ENCODE measurements at places on chromosomes 2 and 18.

GRCh38 chr2:221590861-221591365, 18.8 kb upstream of the EPHA4 start:
- no peak for DNase-seq

- DNase-seq = no peak
Observed at GRCh38 chr2:207706936-207707860, 4.2 kb upstream of the CCNYL1 start.

DNA sequence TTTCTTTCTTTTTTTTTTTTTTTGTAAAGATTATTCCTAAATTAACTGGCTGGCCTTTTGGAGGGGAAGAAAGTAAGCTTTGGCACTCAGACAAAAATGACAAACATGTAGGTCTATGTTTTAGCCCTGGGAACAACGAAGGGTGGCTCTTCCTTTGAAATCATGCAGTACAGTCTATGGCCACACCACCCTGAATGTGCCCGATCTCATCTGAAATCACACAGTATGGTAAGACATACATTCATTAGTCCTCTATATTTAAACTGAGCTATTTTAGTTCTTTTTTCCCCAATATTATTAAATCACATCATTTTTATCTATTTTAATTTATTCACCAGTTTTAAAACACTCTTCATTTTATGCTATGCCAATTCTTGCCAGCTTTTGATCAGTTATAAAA, 48.2 kb downstream of the PLA2R1 start:
- DNase-seq = no peak

GRCh38 chr2:18435426-18436037, 124.9 kb downstream of the RDH14 start:
- peak; percentile 13 for DNase-seq

DNA sequence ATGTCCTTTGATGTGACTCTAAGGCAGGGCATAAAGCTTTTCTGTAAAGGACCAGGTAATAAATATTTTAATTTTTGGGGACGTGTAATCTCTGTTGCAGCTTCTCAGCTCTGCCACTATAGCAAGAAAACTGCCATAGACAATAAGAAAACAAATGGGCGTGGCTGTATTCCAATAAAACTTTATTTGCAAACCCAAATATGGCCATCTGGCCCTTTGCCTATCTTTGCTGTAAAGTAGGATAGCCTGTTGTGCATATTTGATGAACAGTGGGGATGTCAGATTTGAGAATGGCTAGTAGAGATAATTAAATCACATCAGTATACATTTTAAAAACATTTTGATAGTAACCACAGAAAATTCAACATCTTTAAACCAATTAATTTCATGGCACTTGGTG, 95.6 kb upstream of the NOSTRIN start:
- no peak for DNase-seq

- no peak for DNase-seq
Observed at GRCh38 chr18:13710414-13710831, 15.9 kb downstream of the FAM210A start.

DNA sequence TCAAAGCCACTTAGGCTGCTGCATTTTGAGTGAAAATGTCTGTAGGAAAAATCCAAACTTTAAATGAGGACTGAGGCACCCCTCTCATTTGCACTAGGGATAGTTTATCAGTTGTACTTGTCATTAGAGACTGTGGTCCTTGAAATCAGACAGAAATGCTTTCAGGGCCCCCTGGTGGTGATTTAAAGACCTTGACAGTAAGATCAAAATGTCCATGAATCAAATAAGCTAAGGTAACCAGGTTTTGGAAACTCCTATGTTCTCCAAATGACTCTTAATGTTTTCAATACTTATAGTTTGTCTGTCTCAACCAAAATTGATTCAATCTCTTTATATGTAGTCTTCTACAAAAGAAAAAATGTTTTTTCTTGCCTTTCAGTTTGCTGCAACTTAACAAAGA, 28.8 kb upstream of the DDX18 start:
- no peak for DNase-seq

DNA sequence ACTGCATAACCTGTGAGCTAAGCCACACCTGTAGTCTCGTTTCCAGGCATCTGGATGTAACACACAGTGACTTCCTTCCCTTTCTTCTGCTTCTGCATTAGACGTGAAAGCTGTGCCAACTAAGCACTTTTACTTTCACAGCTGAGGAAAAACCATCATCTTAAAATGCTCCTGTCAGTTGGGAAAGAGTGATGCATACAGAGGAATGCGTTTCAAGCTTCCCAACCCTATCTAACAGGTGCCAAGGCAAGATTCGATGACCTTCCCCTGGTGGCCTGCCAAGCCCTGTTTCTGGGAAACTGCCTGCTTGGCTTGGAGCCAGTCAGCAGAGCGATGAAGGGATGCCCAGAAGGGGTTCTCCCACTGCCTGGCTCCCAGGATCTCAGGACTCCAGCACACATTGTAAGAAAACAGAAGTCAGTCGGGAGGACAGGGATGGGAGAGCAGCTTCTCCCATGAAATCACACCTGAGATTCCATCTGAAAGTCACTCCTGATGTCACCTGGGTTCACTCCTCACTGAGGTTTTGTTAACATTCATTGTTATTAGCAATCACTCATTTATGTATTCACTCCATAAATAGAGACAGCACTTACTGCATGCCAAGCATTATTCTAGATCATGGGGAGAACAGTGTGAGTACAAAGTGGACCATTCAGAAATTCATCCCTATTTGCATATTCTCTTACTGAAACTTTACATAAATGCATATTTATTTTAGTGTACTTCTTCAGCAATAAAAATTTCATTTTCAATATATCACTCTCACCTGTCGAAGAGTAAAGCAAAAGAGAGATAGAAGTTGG, 64.1 kb downstream of the DTNA start:
- DNase-seq = no peak

DNA sequence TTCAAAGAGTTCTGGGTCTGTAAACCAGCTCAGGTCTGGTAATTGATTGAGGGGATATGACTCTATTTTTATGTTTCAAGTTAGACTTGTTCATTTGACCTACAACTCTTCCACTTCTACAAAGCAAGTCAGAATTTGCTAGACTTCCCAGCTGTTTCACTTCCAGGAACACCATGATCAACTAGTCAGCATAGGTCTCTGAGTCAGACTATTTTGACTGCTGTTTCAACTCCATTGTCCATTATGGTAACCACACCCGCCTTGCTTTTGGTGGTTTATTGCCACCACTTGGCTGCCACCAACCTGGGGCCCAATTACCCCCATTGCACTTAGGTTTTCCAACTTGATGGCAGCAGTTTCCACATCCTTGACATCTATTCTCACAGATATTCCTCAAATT, 116.6 kb downstream of the LAMA3 start:
- DNase-seq = no peak

DNA sequence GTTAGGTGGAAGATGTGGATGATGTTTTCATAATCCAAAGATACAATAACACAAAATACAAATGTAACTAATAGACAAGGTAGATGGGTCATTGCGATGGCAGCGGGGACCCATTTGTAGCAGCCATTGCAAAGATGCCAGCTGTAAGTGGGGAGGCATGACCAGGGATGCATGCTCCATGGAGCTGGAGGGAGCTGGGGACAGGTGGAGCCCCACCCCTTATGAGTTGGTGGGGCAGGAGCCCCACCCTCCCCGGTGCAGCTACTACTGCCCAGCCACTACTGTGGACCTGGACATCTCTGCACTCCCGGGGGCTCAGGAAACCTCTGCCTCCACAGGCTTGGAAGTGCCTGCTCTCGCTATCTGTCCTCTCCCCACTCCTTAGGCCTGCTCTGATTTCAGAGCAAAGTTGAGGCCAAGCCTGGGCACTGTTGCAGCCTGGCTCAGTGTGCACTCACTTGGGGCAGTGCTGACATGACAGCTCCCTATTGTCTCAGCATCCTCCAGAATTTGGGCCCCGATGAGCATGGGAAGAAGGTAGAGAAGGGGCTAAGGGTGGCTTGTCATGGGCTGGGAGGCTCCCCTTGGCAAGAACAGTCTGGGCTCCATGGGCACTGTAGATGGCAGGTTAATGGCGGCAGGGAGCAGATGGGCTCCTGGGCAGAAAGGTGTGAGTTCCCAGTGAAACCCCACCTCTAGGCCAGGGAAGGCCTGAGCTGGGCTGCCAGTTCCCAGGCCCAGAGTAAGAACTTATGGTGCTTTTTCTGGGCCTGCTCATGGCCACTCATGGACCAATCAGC, 81.1 kb downstream of the ZNF804A start:
- no peak for DNase-seq

DNA sequence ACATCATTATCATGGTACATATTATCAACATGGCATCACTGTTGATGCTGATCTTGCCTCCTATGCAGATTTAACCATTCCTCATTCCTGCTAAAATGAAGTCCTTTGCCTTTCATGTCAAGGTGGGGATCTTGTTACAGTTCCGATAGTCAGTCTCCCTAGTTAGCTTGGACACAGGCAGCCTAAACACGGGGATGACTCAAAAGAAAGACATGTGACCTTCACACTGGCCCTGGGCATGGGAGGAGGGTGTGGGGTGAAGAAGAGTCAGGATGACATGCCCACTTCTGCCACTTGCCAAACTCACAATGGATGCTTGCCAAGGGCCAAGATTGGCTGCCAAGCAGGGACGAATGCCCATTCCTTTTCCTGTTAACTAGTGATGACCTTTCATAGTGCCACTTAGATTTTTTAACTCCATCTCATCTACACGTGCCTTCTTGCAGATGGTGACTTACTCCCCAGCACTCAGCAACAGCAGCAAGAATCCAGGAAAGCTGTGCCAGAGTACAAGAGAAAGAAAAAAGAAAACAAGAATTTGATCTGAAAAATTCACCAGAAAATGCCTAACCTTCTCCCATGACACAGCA, 13.9 kb upstream of the SLC1A4 start:
- DNase-seq = no peak

- no peak for DNase-seq
Observed at GRCh38 chr2:9836517-9836916, 6.8 kb upstream of the TAF1B start.

DNA sequence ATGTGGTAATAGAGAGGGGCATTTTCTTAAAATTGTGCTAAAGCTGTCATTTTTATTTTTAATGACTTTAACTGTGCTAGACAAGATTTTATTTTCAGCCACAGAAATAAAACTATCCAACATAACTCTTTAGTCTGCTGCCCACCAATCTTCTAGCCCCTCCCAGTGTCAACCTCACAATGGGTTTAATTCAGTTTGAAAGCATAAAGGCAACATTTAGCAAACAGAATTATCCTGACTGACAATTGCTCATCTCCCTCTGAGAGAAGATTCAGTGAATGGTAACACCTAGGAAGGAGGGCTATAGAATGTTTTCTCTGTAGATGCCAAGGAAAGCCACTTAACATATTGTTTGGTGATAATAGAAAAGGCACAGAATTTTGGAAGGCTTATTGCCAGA, 5.2 kb downstream of the ERMN start:
- no peak for DNase-seq

DNA sequence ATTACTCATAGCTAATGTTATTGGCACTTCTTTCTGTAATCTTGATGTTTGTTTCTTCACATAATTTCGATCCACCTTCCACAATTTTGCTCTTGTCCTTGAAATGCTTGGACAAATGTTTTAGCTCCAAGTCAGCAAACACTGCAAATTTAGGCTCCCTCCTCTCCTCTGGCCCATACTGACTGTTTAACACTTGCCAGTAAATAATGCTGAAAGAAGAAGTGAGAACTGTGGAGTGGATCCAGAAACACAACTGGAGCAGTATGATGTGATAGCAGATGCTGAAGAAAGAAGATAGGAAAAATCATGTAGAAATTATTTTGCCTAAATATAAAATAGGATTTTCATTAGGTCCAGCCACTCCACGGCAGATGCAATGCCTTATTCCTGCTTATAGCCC, 415.0 kb upstream of the GYPC start:
- DNase-seq = no peak

GRCh38 chr2:21422724-21423522, 299.2 kb downstream of the TDRD15 start:
- no peak for DNase-seq

- no peak for DNase-seq
Observed at GRCh38 chr2:15047184-15047583, 414.7 kb downstream of the LRATD1 start.

DNA sequence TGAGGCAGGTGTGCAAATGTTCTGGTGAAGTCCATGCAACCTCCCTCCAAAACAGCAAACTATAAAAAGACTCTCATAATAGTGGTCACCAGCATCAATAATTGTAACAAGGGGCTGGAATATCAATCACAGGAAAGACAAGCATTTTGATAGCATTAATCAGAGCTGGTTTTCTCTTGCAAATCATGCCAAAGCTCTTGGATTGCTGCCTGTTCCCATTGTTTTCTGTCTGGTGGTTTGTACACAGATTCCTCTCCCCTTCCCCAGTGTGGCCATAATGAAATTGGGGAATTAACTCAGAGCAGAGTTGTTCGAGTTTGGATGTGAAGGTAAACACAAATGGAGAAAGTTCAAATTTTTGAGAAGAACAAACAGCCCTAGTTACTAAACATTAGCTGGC, 134.2 kb downstream of the CDCA7 start:
- no peak for DNase-seq

- DNase-seq = no peak
Observed at GRCh38 chr18:6069103-6069502, 173.8 kb upstream of the TMEM200C start.

DNA sequence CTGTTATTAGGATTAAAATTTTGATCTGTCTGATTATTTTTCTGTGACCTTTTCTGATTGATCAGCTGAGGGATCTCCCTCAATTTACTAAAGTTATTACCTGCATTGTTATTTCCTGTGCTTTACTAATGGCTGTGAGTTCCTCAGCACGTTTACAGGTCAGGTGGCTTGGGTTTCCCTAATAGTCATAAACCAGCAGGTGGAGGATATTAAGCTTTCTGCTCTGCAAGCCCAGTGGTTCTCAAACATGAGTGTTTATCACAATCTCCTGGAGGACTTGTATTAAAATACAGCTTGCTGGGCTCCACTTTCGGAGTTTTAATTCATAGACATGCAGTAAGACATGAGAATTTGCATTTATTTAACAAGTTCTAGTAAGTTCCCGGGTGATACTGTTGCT, 22.4 kb upstream of the UGP2 start:
- DNase-seq = peak; percentile 23

- no peak for DNase-seq
Observed at GRCh38 chr2:16196687-16197503, 256.5 kb downstream of the MYCN start.

GRCh38 chr2:121955872-121956271, 200.4 kb downstream of the TSN start:
- no peak for DNase-seq

DNA sequence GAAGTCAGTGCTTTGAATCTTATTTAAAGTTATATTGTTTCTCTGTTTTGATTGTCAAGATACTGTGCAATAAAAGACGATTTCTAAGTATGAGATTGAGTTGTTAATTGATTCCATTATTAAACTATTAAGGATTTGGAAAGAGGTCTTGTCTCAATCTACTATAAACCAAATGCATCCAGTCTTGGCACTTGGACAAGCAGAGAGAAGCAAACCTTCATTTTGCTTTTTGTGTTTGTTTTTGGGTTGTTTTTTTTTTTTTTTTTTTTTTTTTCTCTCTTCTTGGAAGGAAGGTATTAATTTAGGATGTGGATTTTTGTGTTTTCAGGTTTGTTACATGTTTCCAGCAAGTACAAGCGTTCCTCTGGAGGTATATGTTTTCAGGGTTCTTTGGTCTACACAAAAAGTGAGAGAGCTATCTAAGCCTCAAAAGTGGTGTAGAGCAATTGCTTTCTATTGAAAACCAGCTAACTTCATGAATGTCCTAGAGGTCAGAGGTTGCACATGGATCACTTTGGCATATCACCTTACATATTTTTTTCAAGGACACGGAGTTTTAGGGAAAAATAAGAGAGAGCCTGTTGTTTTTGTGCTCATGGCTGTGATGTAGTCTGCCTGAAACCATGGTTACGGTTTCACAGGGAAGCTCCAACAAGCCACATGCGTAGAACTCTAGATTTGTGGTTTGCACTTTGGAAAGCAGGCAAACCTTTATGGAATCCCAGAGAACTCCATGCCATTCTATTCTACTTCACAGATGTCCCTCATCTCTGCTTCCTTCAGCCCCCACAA, 1.8 kb downstream of the PRKCE start:
- no peak for DNase-seq
